Stimulated activated CD8-positive, alpha-beta memory T cell treated with anti-CD3 and anti-CD28 coated beads, Interleukin-2, amount 100 ng/mL, for 1 hour (primary cell): ENCODE measurements at places on chromosomes 7 and 10.

DNA sequence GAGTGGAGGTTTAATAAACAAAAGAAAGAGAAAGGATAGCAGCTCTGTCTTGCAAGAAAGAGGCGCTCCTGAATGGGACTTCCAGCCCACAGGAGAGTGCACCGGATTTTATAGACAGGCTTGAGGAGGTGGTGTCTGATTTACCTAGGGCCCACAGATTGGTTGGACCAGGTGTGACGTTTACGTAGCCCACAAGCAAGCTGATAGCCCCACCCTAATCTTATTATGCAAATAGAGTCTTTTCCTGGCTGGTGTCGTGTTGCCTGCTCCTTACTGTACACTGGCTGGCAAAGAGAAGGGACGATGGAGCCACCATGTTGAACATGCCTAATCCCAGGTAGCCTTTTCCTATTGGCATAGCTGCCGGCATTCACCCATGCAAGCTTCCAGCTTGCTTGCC, 319.7 kb upstream of the POM121L12 start:
- no peak for DNase-seq

DNA sequence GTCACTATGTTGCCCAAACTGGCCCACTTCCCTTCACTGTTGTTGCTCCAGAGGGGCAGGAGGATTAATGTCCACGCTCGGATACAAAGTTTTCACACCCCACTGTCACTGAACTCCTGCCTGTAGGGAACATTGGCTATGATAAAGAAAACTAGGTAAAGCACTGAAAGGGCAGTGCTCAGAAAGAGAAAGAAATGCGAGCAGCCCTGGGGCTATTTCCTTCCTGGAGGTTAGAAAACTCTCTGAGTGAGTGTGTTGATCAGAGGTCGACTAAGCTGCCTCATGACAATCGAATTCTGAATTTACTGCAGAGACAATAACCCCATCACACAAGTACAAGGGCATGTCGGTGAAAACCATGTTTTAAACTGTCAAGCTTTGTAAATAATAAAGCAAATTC, 227.2 kb upstream of the PITRM1 start:
- no peak for DNase-seq

DNA sequence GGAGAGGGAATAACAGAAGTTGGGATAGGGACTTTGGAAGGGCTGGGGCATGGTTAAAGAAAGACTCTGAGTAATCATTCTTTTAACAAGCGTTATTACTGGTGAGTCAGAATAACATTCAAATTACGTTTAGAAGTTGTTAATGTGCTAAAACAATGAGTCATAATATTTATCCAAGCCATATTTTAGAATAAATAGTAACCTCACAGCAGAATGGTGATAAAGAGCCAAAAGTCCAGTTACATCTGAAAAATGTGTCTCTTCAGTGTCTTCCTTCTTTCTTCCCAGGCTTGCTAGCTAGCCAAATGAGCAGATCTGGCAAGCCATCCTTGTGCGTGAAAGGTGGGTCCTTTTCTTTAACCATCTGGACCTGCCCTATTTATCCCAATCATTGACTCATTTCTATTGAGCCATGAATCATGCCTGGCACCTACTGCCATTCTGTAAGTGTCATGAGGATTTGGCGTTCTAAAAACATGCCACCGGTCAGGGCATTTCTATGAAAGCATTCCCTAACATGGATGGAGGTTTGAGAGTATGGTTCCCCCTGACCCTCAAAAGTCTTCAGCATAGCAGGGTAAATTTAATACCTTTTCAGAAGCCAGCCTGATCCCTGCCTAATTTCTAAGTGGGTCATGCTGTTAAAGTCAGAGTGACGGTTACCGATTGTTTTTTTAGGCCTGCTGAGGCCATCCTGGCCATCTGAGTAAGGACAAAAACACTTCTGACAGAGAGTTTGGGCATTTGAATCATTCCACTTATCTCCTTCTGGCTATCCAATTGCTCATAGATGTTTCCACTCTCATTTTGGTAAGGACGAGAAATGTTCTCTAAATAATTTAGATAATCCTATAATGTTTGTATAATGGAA, 26.9 kb downstream of the MYPN start:
- no peak for DNase-seq

DNA sequence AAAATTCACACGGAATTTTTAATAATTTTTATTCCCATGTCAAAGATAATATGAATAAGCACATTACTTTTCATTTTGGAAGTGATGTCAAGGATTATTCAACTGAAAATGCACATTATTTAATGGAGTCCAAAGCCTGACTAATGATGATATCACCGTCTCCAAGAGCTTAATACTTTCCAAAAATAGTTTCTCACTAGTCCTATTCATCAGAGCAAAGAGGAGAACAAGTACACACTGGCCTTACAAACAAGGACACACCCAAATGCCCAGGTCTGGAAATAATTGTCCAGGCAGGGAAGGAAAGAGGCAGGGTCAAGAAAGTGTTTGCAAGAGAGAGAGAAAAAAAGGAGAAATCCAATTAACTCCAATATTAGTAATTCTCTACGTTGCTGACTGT, 216.8 kb upstream of the CCDC6 start:
- no peak for DNase-seq

- no peak for DNase-seq
These were observed 213.1 kb downstream of the CHRM2 start for GRCh38 chr7:137081321-137082093.

DNA sequence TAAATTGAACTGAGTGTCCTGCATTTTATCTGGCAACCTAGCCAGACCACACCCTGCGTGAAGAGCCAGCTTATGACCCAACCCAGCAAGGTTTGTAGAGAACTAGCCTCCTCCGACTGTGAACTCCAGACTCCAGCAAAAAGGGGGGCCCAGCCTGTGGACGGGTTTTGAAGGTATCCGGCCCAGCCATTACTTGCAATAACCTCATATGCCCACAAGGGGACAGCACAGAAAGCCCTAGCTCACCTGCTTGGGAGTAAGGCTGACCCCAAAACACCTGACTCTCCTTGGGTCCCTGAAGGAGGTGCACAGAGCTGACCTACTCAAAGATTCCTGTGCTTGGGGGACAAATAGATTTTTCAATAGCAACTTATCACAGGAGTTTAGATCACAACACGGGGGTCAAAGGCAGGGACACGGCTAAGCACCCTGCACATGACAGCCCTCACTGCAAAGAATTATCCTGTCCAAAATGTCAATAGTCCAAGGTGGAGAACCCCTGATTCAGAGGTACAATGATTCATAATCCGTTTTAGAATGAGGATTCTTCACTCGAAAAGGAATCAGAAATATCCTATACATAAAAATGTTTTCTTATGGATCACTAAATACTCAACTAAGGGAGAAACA, 4.6 kb downstream of the TRPV6 start:
- no peak for DNase-seq

- DNase-seq: no peak
These were observed 19.9 kb upstream of the FAM180A start for GRCh38 chr7:135768467-135768866.

DNA sequence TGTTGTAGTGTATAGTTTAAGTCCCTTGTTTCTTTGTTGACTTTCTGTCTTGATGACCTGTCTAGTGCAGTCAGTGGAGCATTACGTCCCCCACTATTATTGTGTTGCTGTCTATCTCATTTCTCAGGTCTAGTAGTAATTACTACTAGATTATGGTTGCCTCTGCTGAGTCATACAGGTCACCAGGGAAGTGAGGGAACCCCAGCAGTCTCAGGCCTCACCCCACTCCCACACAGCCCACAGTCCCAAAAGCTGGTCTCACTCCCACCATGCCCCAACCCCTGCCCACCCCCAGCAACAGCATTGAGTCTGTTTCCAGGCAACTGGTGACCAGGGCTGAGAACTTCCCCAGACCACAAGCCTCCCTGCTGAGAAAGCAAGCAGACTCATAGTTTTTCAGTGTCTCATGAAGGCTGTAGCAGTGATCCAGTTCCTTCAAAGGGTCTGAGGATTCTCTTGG, 88.0 kb downstream of the PLXDC2 start:
- DNase-seq: no peak

- no peak for DNase-seq
These were observed 53.5 kb upstream of the MET start for GRCh38 chr7:116618338-116619128.

DNA sequence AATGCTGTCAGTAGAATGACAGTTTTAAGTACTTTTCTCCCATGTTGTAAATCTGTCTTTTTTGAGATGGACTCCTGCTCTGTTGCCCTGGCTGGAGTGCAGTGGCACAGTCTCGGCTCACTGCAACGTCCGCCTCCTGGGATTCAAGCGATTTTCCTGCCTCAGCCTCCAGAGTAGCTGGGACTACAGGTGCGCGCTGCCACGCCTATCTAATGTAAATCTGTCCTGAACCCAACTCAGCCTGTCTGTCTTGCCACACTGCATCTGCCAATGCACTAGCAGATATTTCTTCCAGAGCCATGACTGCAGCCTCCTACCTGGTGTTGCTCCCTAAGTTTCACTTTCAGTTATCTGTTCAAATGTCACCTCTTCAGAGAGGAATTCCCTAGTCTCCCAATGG, 264.1 kb downstream of the PHF14 start:
- DNase-seq: no peak

DNA sequence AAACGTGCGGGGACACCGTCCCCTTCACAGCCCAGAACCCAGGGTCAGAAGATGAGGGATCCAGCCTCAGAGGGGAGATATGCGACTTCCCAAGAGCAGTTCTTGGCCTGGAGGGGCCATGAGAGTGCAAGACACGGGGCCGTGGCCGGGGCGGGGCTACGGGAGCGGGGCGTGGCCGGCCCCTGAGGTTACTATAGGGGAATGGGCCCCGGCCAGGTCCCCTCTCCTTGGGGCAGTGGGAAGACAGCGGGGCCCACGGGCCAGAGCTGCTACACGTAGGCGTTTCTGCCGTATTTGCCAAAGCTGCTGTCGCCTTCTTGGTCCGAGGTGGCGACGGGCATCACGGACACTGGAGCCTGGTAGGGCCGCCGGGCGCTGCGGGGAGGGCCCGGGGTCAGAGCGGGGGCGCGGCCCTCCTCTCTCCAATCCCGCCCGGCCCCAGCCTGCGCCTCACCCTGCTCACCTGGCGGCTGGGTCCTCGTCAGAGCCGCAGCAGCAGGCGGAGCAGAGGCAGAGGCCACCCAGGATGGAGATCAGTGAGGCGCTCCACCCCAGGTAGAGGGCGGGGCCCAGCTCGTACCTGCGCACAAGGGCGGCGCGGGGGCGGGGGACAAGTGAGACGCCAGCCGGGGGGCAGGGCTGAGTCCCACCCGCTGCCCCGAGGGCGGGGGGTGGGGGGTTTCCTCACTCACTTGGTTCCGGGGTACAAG, 5.3 kb downstream of the CLDN15 start:
- DNase-seq: no peak

DNA sequence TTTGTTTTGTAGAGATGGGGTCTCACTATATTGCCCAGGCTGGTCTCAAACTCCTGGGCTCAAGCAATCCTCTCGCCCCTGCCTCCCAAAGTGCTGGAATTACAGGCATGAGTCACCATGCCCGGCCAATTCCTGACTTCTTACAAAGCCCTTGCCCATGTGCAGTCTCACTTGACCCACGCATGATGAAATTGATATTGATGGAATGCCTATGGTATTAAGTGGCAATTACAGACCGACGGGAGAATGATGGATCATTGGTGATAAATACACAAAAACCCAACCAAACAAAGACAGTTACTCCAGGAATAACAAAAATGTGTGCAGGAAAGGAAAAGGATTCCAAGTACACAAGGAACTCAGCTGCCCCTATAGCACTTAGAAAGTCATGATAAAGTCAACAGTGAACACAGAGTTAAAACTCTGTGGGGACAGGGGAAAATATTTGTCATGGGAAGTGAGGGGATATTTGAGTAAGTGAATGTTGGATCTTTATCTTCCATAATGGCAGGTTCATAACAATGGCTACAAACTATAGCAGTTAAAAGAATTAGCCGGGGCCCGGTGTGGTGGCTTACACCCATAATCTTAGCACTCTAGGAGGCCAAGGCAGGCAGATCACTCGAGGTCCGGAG, 21.6 kb downstream of the HIP1 start:
- no peak for DNase-seq

- no peak for DNase-seq
These were observed 246.3 kb upstream of the VWC2 start for GRCh38 chr7:49527182-49527581.

DNA sequence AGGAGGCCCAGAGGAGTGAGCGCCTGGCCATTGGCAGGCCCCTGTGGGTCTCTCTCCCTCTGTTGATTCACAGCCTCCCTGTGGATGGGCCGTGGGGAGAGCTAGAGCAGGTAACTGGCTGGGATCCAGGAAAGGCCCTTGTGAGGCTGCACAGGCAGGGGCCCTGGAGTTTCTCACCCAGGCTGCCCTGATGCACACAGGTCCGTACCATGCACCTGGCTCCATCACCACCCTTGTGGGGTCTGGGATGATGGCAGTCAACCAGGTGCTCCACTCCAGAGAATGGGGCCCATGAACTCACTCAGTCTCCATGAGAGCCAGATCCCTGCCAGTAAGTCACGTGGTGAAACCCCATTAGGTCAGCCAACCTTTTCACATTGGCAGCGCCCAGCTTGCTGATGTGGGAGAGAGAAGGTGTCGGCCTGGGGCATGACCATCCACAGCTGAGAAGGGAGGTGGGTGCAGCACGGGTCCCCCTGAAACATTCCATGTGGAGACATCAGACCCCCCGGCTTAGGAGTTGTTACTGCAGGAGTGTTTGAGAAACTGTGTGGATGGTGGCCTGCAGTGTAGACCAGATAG, 320.8 kb downstream of the ADARB2 start:
- no peak for DNase-seq

GRCh38 chr10:29328983-29329382, 40.1 kb downstream of the LYZL1 start:
- DNase-seq: no peak
